ENCODE measurements at places on chromosomes 12 and 14.

DNA sequence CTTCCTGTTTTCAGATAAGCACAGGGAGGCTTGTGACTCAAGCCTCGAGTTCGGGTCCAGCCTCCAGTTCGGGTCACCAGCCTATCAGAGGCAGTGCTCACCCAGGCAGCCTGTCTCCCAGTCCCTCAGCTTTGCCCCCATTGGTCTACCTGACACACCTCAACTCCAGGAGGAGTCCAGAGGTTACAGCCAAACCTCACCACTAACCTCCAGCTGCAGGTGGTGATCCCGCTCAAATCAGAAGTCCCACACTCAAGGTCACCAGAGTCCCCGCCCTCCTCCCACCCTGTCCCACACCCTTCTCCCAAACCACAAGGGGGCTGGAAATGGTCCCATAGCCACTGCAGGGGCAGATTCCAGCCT lies 42.1 kb downstream of the KDM2B start:
- peak overlapping the region; percentile 71 for H3K27ac ChIP-seq
- peak overlapping the region; percentile 80 for H3K4me3 ChIP-seq
- H3K4me1 ChIP-seq, result peaks cover 50% of the 10 kb centered on the region
- no peaks in the 10 kb centered on the region for H3K27me3 ChIP-seq

DNA sequence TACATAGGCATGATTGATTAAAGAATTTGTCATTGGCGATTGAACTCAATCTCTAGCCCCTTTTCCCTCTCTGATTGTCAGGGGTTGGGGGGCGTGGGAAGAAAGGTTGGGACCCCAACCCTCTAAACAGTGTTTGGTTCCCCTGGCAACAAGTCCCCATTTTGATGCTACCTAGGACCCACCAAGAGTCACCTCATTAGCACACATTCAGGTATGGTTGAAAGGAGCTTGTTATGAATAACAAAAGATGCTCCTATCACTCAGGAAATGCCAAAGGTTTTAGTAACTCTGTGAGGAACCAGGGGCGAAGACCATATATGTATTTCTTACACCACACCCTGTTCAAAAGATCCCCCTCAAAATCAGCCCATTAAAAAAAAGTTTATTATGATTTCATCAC lies 14.3 kb downstream of the RNF212B start:
- H3K36me3 ChIP-seq, result no peaks in the 10 kb centered on the region
- DNase-seq, result no peak
- no peak overlapping the region for H3K4me3 ChIP-seq
- no peaks in the 10 kb centered on the region for H3K4me1 ChIP-seq
- H3K27me3 ChIP-seq, result peaks cover 21% of the 10 kb centered on the region
- H3K27ac ChIP-seq, result no peak overlapping the region

DNA sequence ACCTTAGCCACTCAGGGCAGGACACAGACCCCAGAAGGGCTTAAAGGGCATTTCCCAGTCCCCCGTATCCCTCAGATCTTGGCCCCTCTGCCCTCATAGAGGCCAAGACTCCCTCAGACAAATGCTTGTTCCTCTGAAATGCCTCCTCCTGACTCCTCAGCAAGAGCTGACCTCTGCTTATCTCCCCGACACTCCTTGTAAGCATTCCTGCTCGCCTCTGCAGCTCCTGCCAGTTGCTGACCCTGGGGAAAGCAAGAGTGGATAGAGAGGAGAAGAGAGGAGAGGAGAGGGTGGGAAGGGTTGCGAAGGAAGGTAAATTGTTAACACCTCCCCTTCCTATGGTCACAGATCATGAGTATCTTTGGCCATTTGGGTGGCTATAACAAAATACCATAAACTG lies 7.1 kb downstream of the SERPINA5 start:
- no peaks in the 10 kb centered on the region for H3K4me1 ChIP-seq
- no peaks in the 10 kb centered on the region for H3K36me3 ChIP-seq
- H3K27ac ChIP-seq, result no peak overlapping the region
- H3K27me3 ChIP-seq, result no peaks in the 10 kb centered on the region
- no peak overlapping the region for H3K4me3 ChIP-seq

DNA sequence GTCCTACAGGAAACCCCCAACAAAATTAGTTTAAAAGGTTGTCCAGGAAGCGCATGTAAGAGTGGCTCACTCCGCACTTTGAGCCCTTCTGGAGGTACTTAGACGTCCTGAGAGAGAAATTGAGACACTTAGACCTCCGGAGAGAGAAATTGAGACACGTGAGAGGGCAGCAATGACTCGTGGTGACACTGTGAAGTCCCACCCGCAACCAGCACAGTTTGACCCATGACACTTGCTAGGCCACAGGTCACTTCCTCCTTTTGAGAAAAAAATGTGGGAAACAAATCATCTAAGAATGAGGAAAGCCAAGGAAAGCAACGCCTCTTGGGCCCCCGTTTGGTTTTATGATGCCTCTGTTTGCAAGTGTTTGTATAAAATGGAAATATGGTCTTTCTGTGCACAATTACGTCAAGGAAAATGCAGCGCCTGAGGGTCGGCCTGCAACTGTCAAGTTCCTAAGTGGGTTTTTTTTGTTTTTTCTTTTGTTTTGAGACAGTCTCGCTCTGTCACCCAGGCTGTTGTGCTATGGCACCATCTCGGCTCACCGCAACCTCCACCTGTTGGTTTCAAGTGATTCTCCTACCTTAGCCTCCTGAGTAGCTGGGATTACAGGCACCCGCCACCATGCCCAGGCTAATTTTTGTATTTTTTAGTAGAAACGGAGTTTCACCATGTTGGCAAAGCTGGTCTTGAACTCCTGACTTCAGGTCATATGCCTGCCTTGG lies 13.6 kb upstream of the CDCA4 start:
- peaks cover 15% of the 10 kb centered on the region for H3K4me1 ChIP-seq
- H3K36me3 ChIP-seq, result no peaks in the 10 kb centered on the region
- no peak overlapping the region for H3K27ac ChIP-seq

DNA sequence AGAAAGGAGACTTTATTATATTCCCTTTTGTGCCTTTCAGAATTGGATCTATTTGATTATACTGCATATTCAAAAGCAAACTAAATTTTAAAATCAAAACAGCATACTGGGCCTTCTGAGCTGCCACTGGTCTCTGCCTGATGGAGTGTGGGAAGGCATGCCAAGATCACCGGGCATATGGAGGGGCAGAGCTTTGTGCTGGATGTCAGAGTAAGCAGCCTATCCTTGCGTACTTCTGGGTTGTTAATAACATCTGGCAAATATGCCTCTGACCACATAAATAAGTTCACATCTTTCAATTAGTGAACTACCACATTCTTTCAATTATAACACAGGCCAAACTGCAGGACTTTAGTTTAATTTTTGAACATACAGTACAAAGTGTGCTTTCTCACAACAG lies 18.3 kb downstream of the MLH3 start:
- H3K4me3 ChIP-seq, result no peak overlapping the region
- no peaks in the 10 kb centered on the region for H3K27me3 ChIP-seq
- no peak for DNase-seq
- no peaks in the 10 kb centered on the region for H3K4me1 ChIP-seq
- peaks cover 33% of the 10 kb centered on the region for H3K36me3 ChIP-seq
- H3K27ac ChIP-seq, result no peak overlapping the region
